ENCODE measurements at places on chromosomes 2 and 18. TPM values are rescaled to one million over a fixed set of nuclear protein-coding genes. Genes with fewer than 3 reads are reported as not detected.

APCDD1 gene
- 1.2 TPM for total RNA-seq

POTEI gene
- total RNA-seq = not detected

MFSD2B gene
- not detected for total RNA-seq

CHST10 gene
- 21.8 TPM for total RNA-seq

NCKAP1 gene
- 189 TPM for total RNA-seq

TUBA4B gene
- not detected for total RNA-seq

IL36A gene
- total RNA-seq = not detected

PLCD4 gene
- total RNA-seq = 0.27 TPM

CPS1 gene
- total RNA-seq = 3.8 TPM

ASB18 gene
- total RNA-seq = not detected

NEU2 gene
- not detected for total RNA-seq

TDRD15 gene
- total RNA-seq = not detected

ICA1L gene
- total RNA-seq = 7.3 TPM

ZC3H6 gene
- total RNA-seq = 6.6 TPM

DNA sequence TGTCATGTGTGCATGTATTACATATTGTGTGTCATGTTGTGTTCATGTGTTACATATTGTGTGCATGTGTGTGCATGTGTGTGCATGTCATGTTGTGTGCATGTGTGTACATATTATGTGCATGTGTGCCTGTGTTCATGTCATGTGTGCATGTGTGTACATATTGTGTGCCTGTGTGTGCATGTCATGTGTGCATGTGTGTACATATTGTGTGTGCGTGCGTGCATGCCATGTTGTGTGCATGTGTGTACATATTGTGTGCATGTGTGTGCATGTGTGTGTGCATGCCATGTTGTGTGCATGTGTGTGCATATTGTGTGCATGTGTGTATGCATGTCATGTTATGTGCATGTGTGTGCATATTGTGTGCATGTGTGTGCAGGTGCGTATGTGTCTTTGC lies 267.1 kb downstream of the EIPR1 start:
- no peak for DNase-seq

DNA sequence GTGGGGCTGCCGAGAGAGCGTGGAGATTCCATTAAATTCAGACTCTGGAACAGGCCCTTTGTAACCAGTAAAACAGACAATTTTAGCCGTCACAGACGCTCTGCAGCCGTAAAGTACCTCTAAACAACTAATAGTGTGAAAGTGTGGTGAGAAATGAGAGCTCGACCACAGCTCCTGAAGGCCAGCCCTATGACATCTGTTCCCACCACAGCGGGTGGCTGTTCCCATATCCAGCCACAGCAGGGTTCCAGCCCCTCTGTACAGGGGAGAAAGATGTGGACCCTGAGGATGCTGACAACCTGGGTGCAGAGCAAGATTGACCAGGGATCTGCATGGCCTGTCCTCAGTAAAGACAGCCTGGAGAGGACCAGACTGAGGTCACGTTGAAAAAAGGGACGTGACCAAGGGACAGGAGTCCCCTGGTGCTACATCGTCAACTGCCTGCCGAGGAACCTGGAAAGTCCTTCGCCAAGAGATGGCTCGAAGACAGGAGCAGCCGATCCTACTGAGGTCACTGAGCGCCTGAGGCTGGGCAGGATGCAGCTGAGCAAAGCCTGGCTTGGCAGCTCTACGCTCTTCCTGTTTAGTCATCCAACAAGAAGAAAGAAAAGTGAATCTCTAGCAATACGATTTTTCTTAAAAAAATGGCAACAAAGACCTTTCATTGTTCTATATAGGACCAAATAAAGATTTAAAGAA lies 831.7 kb downstream of the RNF144A start:
- no peak for DNase-seq

DNA sequence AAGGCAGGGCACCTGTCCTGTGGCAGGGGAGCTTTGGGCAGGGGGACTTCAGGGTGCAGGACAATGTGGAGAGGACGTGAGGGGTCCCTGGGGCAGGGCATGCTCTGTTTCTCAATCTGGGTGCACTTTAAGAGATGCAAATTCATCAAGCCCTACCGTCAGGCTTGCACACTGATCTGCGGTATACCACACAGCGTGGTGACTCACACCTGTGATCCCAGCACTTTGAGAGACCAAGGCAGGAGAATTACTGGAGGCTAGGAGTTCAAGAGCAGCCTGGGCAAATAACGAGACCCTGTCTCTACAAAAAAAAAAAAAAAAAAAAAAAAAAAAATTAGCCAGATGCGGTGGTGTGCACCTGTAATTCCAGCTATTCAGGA lies 10.2 kb upstream of the GPC1 start:
- no peak for DNase-seq

DNA sequence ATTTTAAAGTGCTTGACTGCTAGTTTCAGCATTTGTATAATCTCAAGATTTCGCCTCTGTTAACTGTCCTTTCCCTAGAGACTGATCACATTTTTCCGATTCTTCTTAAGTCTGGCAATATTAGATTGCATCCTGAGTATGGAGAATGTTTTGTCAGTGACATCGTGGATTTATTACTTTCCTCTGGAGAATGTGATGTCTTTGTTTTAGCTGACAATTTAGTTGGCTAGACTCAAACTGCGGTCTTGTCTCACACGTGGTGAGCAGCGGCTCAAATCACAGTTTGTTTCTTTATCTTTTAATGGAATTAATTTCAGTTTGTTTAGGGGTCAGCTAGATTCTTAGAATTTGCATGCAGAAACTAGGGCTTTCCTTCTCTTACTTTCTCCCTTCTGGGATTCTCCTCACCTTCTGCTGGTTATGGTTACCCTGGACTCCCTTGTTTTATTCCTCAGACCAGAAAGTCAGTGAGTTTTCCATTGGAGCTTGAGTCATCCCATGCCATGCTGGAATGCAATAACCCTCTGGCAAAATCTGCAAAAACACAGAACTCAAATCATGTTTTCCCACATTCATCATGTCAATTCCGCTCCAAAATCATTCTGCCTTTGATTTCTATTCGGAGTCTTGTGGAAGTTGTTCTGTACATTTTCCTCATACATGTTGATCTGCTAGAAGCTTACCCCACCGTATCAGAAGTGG lies 327.2 kb upstream of the TRIB2 start:
- DNase-seq = no peak

GRCh38 chr2:71759060-71759459 lies 305.7 kb downstream of the DYSF start:
- DNase-seq = no peak

DNA sequence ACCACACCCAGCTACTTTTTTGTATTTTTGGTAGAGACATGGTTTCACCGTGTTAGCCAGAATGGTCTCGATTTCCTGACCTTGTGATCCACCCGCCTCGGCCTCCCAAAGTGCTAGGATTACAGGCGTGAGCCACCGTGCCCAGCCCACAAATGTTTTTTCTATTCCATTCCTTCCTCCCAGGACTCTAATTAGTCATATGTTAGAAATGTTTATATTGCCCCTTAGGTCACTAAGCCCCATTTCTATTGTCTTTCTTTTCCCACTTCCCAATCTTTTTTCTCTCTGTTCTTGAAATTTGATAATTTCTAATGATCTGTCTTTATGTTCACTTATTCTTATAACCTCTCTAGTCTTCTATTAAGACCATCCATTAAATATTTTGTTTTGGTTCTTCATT lies 31.3 kb upstream of the CDCA7 start:
- no peak for DNase-seq

DNA sequence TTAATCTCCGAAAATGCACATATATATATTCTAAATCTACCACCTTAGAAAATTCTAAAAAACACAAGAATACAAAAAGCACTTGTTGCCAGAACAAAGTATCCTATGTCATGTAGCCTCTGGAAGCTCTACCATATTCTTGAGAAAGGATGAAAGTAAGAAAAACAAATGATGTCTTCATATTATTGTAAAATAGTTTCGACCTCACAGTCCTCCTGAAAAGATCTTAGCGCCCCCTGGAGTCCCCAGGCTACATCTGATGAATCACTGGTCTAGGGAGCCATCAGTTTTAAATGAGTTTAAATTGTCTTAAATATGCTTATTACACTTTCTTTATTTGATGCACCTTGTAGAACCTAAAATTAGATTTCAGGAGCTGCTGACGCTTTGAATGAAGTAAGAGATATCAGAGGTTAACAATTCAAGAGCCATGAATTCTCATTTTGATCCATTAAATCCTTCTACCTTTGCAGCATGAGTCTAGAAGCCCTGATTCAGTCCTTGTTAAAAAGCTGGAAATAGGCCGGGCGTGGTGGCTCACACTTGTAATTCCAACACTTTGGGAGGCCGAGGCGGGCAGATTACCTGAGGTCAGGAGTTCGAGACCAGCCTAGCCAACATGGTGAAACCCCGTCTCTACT lies 138.8 kb downstream of the MCFD2 start:
- no peak for DNase-seq

GRCh38 chr18:46214435-46214834 lies 110.2 kb downstream of the HAUS1 start:
- no peak for DNase-seq

DNA sequence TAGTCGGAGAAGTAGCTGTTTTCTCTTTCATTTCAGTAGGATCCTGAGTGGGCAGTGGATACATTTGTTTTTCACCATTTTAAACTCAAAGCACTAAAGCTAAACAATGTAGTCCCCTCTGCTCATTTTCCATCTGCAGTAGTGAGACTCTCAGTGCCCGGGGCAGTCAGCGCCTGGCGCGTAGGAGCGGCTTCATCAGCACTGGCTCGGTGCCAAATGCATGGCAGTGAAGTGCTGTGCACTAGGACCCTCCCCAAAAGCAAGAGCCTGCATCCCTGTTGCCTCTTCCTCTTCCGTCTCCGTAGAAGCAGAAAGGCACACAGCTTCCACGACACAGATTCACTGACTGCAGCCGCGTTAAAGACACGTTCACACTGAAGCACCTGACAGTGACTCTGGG lies 19.0 kb upstream of the ESPNL start:
- no peak for DNase-seq

DNA sequence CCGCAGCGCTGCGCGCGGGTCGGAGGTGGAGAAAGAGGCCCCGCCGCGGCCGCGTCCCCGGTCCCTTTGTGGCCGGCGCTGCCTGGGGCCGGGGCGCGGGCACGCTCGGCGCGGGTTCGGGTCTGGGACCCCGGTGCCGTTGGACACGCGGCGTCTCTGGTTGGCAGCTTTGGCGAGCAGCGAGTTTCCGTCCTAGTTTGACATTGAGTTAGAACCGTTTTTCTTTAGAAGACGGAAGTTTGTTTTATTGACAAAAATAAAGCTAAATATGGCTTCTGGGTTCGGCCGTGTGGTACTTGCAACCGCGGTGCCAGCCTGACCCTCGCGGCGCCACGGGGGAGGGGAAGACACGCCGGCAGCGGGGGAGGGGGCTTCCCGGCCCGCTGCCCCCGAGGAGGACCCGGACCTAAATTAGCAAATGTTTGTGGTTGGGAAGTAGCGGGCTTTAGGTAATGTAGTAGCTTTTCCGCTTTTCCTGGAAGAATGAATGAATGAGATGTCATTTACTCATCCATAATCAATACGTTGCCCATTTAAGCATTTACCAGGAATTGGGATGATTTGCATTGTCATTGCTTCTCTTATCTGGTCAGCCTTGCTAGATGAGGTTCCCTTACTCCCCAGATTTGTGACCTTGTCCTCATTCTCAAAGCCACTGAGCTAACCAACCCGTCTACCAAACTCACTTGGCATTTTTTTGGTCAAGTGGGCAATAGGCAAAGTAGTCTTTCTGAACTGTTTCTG lies 530 bp downstream of the GALNT1 start:
- no peak for DNase-seq

DNA sequence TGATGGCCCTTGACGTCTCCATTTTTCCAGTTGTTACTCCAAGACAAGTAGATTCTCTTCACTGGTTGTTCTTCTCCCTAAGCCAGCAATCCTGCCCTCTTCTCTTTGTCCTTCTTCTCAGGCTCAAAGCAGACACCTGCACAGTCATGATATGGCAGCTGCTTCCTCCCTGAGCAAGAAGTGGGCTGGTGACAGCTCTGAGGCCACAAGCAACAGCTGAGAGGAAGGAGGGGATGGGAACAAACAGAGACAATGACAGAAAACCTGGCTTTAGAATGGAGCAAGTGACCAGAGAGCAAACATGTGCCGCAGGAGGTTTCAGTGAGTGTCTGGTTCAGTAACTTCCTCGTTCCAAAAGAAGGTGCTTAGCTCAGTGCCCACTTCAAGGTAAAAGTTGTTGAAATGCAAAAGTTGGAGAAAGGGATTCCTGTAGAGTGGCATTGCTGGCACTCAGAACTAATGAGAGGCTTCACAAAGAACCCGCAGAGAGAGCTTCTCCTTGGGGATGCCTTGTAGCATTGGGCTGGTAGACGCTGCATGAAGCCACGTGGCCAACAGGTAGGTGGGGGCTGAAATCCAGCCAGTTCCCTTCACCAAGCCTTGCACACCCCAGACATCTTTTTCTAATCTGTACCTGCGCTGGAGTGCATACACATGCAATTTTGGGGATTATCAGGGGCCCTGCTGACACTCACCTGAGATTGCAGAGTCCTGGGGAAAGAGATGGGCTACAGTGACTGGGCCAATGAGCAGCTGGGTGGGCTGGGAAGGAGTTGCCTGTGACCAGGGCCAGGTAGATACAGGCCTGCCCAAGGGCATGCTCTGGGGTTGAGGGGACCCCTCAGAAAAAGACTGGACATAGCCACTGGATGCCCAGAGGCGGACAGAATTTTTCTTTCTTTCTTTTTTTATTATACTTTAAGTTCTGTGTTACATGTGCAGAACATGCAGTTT lies 153.3 kb upstream of the RAB12 start:
- no peak for DNase-seq

GRCh38 chr2:191885650-191886049 lies 38.8 kb upstream of the CAVIN2 start:
- DNase-seq = no peak

GRCh38 chr2:240796543-240797499 lies 23.2 kb downstream of the KIF1A start:
- DNase-seq = no peak

- no peak for DNase-seq
These were observed 65.9 kb upstream of the SH3RF3 start for GRCh38 chr2:109062859-109063700.

GRCh38 chr2:65282477-65283053 lies 54.9 kb downstream of the ACTR2 start:
- DNase-seq = no peak

- DNase-seq = no peak
These were observed 29.6 kb downstream of the ARHGAP15 start for GRCh38 chr2:143158551-143159485.

GRCh38 chr2:11104794-11105660 lies 50.2 kb upstream of the SLC66A3 start:
- DNase-seq = no peak

GRCh38 chr2:72118951-72119350 lies 28.7 kb downstream of the CYP26B1 start:
- no peak for DNase-seq

GRCh38 chr2:40844353-40845277 lies 392.7 kb upstream of the SLC8A1 start:
- no peak for DNase-seq
